ENCODE measurements at places on chromosomes 7 and 10.
A peak's percentile ranks its signal among the peaks of the same experiment; 100 is the strongest.

- no peak for DNase-seq
These were observed 150.6 kb downstream of the TRIL start for GRCh38 chr7:28807396-28807994.

DNA sequence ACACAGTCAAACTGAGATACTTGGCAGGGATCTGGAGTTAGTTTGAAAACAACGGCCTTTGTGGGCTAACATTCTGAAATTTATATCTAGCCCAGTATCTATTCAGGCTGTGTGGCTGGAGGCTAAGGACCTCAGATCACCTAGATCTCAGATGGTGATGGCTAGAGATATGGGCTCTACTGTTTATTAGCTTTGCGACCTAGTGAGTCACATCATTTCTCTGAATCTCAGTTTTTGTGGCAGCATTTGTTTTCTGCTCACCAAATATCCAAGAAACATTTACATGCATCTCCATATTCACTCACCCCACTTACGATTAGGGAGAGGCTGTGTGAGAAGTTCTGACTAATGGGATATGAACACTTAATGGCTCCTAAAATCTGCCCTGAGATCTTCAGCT lies 503.9 kb downstream of the KIF20B start:
- no peak for DNase-seq

GRCh38 chr10:14782691-14783363 lies 8.1 kb upstream of the FAM107B start:
- DNase-seq: peak; percentile 96

DNA sequence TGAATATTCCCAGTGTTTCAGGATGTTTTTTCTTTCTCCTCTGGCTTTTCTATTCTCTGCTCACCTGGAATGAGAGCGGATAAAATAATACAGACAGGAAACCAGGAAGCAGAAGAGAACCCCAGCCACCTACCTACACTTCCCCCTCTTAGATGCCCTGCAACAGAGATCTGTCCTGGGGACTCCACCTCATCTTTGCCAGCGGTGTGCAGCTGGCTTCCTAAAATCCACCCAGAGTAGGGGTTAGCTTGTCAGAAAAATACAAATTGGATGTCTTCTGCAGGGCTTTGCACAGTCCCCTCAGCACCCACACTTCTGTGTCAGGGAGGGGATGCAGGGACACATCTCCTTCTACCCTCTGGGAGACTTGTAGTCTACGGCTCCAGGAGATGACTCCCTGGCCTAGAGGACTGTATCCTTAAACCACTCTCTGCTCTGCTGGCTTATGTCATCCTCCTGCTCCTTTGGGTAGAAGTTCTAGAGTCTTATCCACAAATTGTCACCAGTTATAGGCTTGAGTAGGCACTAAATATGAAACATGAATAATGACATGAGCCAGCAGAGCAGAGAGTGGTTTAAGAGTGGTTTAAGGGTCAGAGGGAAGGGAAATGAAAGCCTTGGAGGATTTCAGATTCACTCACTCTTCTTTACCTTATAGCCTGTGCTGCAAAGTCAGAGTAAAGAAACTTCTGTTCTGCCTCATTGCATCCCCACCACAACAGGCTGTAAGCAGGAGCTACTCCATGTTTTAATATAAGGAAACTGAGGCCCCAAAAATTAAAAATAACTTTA lies 749.4 kb downstream of the AUTS2 start:
- DNase-seq: no peak

DNA sequence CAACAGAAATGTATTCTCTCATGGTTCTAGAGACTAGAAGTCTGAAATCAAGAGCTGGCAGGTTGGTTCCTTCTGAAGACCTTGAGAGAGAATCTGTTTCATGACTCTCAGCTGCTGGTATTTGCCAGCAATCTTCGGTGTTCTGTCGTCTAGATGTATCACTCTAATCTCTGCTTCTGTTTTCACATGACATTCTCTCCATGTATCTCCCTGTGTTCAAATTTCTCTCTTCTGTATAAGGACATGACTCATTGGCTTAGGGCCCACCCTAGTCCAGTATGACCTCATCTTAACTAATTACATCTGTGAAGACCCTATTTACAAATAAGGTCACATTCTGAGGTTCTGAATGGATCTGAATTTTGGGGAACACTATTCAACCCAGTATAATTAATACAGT lies 82.3 kb downstream of the ANKRD7 start:
- no peak for DNase-seq

DNA sequence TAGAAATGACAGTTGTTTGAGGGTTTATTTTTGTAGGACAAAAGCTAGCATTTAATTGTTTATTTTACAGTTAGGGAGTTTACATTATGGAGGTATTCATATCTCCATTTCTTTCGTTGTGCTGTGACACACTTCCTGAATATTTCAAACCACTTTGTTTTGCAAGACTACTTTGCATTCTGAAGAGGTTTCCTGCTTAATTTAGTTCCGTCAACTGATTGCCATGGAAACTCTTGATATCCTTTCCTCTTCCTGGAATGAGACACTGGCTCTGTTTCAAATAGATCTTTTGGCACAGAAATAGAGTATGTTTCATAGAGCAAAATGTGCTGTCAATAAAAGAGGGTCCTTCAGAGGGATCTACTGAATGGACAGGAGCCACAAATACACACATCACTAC lies 159.5 kb upstream of the AGR3 start:
- DNase-seq: no peak

- no peak for DNase-seq
These were observed 80.3 kb upstream of the LYZL2 start for GRCh38 chr10:30709700-30710358.

GRCh38 chr10:96395931-96396877 lies 37.4 kb upstream of the OPALIN start:
- DNase-seq: peak; percentile 67

DNA sequence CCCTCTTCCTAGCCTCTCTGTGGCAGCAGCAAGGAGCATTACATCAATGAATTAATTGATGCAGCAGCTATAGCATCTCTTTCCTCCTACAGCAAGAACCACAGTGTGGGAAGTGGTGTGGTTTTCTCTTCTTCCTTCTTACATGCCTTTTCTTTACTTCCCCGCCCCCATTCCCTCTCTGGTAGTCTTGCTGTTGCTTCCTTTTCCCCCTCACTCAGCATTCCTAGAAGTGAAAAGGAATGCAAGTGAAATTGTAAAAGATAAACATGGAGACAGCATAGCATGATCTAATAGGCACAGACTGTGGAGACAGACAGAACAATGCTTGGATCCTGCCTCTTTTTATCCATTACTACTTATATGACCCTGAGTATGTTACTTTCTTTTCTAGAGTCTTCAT lies 370.5 kb upstream of the BMPER start:
- no peak for DNase-seq

DNA sequence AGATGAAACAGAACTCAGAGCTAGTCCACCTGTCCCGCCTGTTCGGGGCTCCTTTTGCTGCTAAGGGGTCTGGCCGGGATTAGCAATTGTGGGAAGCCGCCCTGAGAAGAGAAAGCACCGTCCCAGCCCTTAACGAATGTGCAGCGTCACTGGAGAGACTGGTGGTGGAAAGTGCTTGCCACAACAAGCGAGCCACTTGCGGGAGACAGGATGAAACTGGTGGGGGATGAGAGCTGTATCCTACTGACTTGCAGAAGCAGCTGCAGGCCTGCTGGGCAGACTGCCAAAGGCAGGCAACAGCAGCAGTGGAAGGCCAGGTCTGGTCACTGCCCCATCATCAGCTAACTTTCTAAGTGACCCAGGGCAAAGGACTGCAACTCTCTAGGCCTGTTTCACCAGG lies 95.4 kb downstream of the FAM53B start:
- DNase-seq: no peak

DNA sequence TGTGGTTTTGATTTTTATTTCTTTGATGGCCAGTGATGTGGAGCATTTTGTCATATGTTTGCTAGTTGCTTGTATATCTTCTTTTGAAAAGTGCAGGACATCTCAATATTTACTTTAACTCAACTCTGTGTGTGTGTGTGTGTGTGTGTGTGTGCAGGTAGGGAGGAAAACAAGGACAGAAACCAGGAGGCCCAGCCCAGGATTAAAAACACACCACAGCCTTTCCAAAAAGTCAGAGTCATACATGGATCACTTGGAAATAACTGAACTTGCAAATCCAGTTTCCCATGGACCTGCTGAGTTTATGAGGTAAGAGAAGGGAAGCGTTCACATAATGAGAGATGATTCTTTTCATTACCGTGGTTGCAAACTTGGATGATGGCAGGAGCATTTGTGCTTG lies 189.9 kb upstream of the LYZL1 start:
- peak; percentile 36 for DNase-seq

- no peak for DNase-seq
These were observed 30.5 kb downstream of the JAKMIP3 start for GRCh38 chr10:132096223-132096622.

DNA sequence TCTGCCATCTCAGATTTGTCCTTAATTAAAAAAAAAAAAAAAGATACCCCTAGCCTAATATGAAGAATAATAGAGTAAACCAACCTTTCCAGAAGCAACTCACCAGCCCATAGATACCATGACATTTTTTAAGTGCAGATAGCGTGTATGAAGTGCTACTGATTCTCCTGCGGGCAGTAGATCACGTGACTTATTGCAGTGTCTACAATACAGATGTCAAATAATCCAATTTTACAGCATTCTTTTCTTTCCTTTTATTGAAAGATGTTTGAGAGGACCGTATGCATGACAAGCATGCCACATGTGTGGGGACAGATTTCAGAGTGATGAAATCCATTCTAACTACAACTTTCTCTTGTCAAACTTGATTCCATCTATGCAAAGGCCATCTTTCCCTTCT lies 232.9 kb upstream of the SP4 start:
- no peak for DNase-seq

GRCh38 chr7:28790467-28790866 lies 167.7 kb downstream of the TRIL start:
- no peak for DNase-seq

DNA sequence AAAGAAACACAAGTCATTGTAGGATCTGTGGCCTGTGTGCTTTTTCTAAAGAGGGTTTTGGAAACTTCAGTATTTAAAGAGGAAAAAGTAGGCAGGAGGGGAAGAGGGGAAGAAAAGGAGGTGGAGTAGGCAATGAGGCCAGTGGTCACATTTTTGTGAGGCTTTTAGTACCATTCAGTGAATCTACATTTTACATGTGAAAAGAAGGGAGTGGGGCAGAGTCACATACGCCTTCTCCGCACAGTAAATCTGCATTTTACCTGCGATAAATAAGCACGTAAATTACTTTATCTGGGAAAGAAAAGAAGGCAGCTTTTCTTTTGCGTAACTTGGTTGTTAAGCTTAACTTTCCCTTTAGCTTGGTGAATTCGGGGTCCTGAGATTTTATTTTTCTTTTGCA lies 13.2 kb downstream of the CHST12 start:
- no peak for DNase-seq

- DNase-seq: no peak
These were observed 526 bp downstream of the CH25H start for GRCh38 chr10:89206402-89207180.

DNA sequence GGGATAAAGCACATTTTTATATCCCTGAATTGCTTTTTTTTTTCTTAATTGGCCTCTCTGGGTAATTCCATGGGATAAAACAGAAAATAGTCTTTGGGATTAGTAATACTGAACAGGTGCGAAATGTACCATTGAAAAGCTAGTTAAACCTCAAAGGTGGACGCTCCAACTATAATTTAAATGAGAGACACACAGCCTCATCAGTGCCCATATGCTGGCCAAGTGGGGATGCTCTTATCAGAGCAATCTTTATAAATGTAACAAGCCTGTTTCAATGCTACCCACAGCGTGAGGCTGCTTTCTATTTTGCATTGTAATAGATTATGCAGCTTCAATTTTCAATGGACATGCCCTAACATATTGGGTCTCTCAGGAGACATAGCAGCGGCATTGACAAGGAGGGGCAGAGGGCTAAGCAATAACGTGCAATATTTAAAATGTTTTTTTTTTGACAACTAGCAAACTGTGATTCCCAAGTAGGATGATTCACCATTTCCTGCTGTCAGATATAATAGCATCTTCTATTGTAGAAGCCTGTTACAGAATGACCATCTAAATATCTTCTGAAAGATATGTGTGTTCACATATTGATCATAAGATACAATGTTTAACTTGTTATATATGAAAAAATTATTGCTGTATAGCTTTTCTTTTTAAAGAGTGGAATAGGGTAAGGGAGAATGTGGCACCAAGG lies 91.3 kb upstream of the BET1 start:
- no peak for DNase-seq

DNA sequence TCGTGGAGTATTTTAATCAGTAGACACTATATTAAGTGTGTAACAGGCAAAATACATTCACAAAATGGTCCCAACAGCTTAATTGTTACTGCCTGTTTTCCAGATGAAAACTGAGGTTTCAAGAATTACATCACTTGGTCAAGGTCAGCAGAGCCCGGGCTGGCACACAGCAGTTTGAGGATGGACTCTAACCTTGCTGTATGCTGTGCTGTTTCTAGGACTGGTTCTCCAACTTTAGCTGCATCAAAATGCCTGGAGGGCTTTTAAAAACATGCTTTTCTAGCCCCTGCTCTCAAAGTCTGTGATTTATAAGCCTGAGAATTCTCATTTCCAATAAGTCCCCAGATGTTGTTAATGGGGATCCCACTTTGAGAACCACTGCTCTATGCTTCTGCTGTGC lies 247.1 kb upstream of the FZD8 start:
- no peak for DNase-seq

GRCh38 chr10:92756201-92757065 lies 66.7 kb downstream of the HHEX start:
- peak; percentile 48 for DNase-seq

DNA sequence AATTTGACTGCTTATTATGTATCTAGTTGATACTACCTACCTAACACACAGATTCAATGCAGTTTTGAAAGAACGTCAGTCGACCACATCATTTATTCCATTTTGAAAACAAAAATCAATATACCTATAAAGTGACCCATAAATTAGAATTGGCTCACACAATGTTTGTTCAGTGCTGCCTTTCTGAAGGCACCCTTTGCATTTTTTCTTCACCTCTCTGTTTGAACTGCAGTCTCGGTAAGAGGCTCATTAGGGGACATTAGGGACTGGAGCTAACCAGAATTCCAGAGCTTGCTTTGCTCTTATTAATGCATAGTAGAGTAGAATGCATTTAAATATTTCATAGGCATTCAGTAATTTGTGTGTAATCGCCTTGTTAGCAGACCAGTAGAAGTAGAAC lies 234.1 kb downstream of the FOXP2 start:
- no peak for DNase-seq

DNA sequence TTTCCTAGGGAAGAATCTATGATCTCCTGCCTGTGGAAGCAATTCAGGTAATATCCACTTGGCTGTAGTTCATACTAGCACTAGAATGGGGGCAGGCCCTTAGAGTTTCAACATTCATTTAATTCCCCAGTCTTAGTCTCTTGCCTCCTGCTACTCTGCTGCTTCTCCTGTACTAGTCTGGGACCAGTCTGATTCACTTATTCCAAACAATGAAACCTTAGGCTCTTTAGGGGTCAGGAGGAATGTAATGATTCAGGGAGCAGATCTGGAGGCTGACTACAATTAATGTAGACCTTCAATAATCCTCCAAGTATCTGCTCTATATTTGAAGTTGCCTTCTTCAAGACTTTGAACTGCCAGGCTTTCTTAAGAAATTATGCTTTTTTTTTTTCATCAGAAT lies 101.8 kb downstream of the GNAT3 start:
- DNase-seq: no peak

GRCh38 chr7:96870185-96870584 lies 135.2 kb upstream of the DLX6 start:
- no peak for DNase-seq
